NCI-H1105 treated with DMSO at 0.1 percent for 48 hours (cell line): ENCODE measurements at places on chromosomes 13 and 19.

DNA sequence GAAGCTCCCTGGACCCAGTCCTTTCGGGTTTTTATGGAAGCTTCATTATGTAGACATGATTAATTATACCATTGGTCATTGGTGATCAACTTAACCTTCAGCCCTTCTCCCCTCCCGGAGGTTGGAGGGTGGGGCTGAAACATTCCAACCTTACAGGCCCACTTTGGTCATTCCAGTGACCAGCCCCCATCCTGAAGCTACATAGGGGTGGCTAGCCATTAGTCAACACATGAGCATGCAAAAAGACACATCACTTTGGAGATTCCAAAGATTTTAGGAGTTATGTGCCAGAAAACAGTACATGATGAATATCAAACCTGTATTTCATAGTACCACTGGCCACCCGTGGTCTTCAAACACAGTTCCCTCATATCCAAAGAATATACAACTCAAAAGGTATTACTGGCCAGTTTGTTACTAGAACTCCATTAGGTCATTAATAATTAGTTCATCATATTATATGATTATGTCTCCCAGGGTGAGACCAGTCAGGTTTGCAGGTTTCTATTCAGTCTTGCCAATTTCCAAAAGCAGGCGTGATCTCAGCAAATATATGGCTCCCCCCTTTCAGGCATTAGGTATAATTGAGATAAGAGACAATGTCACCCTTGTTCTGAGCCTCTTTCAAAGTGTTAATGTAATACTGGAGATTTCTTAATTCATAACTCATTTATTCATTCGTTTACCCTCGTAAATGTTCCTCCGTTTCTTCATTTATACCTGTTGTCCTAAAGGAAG, 11.1 kb downstream of the PPP5C start:
- no peak for DNase-seq

DNA sequence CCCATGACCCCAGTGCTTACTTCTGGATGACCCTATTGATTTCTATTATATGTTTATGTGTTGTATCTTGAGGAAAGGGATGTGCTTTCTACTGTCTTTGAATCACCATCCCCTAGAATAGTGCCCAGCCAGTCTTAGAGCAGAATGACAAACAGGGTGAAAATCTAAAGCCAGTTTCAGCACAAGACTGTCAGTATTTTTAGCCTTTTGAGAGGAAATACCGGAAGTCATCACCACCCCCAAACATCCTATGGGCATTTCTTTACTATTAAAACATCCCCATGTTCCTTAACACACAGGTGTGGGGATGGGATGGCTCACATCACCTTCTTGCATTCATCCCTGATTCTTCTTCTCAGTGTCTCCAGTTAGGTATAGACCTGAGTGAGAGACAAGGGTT, 52.1 kb upstream of the UBE2L5 start:
- no peak for DNase-seq

DNA sequence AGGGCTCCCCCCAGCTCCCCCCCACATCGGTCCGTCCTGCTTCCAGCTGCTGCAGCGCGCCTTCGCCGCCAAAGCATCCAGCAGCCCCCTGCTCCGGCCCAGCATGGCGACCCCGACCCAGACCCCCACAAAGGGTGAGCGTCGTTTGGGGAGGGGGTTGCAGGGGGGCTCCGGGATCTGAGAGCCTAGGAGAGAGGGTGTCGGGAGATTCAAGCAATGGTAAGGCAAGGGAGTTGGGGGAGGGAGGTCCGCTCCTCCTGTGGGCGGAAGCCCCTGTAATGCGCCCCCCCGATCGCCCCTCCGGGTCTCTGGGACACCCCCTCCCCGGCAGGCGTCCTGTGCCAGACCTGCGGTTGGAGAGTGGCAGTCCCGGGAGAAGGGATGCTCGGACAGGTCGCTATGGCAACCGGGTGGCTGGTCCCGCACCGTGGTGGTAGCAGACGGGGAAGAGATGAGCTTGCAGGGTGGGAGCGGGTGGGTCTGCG, at the start of gene FXYD7:
FXYD7 (plus strand) TSS at position 25 of the 485 bp plus-strand sequence; CDS start at position 104, 79 bp downstream.
- DNase-seq: no peak

DNA sequence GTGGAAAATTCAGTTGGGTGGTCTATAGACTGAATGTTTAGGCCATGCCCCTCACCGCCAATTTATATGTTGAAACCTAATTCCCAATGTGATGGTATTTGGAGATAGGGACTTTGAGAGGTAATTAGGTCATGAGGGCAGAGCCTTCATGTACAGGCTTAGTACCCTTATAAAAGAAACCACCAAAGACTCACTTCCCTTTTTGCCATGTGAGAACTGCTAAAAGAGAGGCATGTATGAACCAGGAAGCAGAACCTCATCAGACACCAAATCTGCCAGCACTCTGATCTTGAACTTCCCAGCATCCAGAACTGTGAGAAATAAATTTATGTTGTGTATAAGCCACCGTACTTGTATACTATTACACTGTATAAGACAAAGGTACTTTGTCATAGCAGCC, 40.6 kb downstream of the UQCRFS1 start:
- DNase-seq: no peak

DNA sequence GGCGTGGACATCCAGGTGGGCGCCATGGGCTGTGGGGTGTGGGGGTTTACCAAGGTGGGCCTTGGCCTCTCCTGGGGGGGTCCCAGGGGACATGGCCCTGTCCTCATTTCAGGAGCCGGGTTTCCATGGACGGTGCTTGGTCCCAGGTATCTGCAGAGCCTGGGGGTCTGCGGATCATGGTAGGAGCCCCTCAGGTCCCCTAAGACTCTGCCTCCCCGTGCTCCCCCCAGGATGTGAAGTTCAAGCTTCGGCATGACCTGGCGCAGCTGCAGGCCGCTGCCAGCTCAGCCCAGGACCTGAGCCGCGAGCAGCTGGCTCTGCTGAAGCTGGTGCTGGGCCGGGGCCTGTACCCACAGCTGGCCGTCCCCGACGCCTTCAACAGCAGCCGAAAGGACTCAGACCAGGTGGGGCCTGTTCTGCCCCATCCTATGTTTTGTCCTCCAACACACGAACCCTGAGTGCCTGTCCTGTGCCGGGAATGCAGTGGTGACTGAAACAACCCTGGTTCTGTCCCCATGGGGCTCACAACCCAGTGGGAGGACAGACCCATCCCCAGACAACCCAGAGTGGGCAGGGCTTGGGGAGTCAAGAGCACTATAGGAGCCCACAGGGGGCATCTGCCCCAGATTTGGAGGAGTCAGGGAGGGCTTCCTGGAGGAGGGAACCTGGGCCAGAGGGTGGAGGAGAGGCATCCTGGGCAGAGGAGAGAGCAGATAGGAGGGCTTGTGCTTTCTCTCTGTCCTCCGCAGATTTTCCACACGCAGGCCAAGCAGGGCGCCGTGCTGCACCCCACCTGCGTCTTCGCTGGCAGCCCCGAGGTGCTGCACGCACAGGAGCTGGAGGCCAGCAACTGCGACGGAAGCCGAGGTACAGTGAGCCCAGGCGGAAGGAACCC, 26.8 kb downstream of the DHX34 start:
- DNase-seq: no peak

DNA sequence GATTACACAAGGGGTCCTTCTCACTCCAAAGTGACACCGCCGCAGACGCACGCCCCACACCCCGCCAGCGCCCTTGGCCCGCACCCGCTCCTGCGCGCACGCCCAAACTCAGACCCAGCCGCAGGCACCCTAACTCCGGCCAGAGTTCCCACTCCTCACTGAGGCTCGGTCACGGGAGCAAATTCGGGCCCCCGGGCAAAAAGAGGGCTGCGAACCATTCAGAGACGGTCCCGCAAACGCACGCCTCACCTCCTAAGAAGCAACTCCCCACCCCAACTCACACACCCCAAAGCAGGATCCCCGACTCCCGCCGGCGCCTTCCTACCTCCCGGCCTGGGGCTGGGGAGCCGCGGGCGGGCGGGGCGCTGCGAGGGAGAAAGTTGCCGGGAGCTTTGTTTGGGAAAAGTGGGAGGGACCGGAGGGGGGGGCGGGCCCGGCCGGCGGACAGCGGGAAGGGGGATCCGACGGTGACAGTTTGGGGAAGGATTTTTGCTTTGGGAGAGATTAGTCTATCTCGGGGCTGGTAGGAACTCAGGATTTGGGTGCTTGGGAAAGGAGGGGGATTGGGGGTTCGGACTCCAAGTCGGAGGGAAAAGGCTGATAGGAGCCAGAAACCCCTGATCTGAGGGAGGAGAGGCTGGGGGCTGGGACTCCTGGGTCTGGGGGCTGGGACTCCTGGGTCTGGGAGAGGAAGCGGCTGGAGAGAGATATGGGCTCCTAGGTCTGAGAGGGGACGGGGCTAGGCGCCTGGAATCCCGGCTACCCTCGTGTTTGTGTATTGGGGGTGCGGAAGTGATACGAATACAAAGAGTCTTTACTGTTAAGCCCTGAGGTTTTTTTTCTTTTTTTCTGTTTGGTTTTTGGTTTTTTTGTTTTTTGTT, at the start of gene TEAD2:
TEAD2 (minus strand) TSS at position 369 of the 881 bp plus-strand sequence. CDS start 2,341 bp downstream, outside the sequence.
- DNase-seq: no peak

GRCh38 chr19:3785938-3786824, at the start of gene MATK:
Gene MATK, minus strand, starts transcription at chr19:3786381. Its CDS starts 1,246 bp downstream, at chr19:3785135.
- no peak for DNase-seq

- no peak for DNase-seq
These were observed 60.7 kb downstream of the LATS2 start for GRCh38 chr13:21000647-21001046.

DNA sequence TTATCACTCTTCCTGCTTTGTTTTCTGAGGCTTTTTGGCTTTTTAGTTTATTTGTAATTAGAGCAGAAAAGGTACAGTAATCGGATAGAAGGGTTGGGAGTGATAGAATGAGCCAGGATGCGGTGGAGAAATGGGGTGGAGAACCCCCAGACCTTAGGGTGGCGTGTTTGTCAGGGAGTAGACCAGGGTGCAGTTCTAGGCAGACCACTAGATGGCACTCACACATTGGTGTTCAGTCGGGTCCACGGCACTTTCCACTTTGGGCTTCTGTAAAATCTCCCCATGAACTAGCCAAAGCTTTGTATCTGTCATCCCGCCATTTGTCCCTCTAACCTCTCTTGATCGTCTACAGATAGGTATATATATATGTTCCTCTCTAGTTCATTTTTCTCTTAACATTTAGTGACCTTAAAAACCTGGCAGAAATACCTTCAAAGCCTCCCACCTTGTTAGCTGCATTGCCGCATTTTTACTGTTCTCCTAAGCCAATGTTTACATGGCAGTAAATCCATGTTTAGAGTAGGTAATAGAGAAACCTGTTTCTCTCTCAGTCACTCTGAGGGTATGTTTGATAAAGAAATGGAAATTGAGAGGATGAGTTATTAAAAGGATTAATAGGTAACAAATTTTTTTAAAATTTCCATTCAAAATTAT, 154.9 kb downstream of the TM9SF2 start:
- DNase-seq: peak; percentile 58

- no peak for DNase-seq
These were observed 125.2 kb downstream of the LMO7 start for GRCh38 chr13:75761369-75761768.

GRCh38 chr13:42878721-42879120, 97.3 kb downstream of the FAM216B start:
- DNase-seq: no peak

DNA sequence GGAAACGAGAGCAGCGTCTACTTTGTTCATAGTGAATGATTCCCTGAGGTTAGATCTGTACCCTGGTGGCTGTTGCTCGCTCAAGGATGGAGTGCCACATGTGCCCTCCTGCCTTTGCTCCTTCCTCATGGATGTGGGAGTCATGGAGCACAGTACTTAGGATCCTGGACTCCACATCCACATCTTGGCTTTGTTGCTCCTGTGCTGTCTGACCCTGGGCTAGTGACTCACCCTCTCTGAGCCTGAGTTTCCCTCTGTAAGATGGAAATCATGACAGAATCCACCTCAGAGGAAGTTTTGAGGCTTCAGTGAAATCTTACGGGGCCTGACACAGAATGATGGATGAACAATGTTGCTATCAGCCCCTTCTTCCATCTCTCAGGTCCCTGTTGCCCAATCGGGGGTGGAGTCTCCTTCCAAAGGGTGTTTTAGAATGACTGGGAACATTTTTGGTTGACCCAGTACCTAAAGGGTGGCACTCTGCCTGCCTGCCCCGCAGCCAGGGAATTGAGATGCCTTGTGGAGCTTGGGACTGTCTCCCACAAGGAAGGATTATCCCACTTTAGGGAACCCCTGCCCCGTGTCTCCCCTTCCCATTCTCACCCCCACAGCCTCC, 9.8 kb upstream of the TIMM50 start:
- no peak for DNase-seq

DNA sequence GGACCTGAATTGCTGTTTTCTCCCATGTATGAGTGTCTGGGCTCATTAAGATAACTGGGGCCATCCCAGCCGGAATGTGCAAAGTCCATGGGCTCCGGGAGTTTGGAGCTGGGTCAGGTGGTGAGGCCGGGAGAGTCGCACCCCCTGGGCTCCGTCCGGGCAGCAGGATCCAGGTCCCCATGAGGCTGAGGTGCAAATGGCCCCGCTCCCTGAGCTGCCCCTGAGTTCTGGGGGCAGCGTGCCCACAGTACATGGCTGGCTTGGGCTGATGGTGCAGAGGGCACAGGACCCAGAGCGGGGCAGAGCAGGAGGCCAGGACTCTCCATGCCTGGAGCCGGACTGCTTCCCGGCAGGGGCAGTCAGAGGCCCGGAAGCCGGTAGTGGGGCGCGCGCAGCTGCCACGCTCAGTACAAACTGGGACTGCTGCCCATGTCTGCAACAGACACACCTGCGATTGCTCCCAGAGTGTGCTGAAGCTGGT, 136.0 kb downstream of the KDM4B start:
- DNase-seq: no peak

- DNase-seq: no peak
These were observed 46.5 kb downstream of the RCBTB2 start for GRCh38 chr13:48486362-48486761.

DNA sequence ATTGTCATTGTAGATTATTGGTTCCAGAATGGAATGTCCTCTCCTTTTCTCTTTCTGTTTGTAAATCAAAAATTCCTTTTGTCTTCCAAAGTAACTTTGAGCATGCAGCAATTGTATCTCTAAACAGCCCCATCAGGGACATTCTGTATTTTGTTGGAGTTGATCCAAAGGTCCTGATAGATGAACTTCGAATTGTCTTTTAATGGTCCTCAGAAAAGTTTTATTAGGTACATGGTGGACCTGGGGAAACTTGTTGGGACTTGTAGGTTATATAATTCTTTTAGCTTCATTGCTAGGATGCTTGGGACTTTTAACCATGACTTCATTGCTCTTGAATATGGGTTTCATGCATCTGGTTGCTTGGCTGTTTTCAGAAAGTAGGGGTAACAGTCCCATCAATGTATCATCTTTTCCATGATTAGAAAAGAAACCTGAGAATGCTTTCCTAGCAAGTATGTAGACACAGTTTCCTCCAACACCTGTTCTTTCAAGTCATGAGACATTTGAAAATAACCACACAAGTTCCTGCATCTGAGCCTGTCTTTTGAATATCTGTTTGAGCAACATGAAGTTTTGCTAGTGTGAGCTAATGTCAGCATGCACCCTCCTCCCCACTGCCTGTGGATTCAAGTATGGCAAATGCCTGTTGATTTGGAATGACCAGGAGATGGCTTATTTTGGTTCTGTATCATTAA, 413.1 kb downstream of the KCNRG start:
- no peak for DNase-seq

DNA sequence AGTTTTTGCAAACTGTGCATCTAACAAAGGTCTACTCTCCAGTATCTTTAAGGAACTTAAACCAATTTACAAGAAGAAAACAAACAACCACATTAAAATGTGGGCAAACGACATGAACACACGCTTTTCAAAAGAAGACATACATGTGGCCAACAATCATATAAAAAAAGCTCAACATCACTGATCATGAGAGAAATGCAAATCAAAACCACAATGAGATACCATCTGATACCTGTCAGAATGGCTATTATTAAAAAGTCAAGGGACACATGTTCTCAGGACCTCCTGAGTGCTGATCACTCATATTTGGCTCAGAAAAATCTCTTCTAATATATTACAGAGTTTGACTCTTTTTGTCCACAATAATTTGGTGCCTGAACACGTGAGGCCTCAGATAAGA, 14.2 kb upstream of the LILRB1 start:
- DNase-seq: no peak

- peak; percentile 28 for DNase-seq
These were observed at the start of gene ZNF135 for GRCh38 chr19:58059003-58059670. Gene ZNF135, plus strand, starts transcription at chr19:58059282. Its CDS starts 721 bp downstream, at chr19:58060003.
